Iris pigment epithelial cell (primary cell): ENCODE measurements at places on chromosomes 2 and 18.

GRCh38 chr2:158357122-158357521, 99.4 kb downstream of the CCDC148 start:
- DNase-seq = no peak

DNA sequence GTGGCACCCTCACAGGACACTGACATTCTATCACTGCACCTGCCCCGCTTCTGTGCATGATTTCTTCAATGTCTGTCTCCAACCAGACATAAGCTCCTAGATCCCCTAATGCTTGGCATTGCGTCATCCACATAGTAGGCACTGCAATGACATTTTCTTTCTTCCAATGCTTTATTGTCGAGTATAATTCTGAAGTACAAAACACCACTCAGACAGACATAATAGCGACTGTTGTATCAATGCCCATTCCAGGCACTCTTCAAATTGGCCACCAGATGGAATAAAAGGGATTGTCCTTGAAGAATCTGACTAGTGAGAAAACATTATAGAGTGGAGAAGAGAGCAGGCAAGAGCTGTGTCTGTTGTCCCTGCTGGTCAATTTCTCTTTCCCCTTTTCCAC, 89.0 kb downstream of the LPIN1 start:
- DNase-seq = no peak

DNA sequence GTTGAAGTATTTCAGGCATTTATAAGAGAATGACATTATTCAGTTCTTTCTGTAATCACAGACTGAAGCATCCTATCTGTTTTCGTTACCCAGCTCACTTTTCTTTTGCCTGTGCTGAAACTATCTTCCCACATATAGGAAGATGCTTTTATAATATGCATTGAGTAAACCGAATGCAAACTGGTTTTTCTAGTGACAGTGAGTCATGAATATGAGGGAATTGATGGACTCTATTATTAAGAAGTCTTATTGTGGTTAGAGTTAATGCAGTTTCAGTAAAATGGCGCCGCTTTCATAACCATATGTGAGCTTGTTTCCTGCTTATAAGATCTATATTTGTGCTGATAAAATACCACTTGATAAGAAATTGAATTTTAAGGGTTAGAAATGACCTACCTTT, 59.2 kb downstream of the ACVR2A start:
- no peak for DNase-seq

GRCh38 chr2:101223814-101224231, 28.9 kb upstream of the CNOT11 start:
- DNase-seq = no peak

DNA sequence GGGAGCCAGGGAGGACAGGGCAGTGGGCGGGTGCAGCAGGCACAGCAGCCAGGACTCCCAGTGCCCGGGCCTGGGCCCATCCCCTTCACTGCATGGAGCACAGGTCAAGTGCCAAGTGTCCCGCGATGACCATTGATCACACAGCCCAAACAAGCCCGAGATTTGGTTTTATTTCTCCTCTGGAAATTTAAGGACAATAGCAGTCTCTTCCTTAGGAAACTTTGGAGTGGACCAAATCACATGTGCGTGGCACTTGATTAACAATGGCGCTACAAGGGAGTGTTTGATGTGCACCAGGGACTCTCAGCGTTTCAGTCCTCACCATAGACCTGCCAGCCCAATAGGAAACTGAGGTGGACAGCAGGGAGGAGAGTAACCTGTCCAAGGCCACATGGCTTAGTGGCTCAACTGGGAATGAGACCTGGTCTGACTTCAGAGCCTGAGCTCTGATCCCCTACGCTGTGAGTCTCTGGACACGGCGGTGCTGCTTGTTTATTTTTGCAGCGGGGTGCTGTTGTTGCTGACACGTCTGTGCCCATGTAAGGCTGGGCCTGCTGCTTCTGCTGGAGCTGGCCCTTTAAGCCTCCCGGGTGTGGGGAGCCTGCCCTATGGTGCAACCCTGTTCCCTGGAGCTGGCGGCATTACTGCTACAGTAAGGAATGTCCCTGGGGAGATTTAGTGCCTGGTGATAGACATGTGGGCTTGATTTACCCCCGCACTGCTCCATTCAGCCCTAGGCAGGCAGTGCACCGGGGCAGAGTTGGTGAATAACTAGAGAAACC, 194.2 kb downstream of the INHBB start:
- DNase-seq = peak; percentile 95

DNA sequence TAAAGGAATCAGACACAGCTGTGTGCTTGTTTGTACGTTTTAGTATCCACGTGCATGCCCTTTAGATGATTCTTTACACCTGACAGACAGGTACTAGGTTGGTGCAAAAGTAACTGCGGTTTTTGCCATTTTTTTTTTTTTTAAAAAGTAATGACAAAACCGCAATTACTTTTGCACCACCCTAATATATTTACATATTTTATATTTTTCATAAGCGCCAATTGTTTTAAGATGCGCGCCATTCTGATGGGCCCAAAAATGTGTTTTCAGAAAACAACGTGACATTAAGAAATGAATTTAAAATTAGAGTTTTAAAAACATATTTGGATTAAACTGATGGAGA, 972 bp upstream of the COBLL1 start:
- DNase-seq = no peak

DNA sequence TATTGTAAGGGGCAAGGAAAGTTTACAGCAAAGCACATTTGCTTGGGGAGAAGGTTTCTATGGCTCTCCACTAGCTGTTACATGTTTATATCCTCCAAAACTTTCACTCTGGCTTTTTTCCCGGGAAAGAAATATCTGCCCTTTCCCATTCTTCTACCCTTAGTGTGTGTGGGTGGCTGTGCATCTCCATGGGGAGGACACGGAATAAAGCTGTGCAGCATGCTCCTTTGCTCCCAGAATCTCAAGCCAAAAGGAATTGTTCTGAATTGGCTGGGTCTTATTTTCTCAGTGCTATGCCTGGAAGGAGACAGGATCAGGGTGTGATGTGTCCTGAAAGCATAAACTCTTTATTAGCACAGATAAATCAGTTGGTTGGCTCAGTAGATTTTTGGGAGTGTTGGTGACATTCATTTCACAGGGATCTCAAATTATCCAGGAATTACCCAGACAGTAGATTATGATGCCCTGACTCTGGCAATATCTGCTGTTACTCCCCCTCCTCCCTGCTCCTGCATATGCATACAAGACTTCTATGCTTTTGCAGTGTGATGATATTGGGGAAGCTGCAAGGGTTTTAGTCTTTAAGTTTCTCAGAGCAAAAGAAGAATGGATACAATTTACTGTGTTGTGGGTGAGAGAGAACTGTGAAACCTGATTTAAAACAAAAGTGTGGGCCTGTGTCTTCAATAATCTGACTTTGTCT, 63.1 kb downstream of the PARD3B start:
- no peak for DNase-seq

DNA sequence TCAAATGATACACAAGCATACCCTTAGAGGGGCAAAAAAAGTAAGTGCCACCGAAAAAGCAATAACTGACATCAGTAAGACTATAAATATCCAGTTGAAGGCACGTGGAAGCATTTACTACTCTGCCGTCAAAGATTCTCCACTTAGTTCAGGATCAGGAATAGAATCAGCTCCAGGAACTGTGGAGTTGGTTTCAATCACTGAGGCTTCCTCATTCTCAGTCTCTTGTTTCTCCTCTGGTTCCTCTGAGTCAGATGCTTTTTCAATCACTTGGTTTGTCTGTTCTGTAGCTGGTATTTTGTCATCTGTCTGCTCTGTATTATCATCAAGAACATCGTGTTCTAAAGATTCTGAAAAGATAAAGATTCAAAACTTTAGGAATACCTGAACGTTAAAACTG, 72.2 kb downstream of the LNPK start:
- DNase-seq = peak; percentile 75

DNA sequence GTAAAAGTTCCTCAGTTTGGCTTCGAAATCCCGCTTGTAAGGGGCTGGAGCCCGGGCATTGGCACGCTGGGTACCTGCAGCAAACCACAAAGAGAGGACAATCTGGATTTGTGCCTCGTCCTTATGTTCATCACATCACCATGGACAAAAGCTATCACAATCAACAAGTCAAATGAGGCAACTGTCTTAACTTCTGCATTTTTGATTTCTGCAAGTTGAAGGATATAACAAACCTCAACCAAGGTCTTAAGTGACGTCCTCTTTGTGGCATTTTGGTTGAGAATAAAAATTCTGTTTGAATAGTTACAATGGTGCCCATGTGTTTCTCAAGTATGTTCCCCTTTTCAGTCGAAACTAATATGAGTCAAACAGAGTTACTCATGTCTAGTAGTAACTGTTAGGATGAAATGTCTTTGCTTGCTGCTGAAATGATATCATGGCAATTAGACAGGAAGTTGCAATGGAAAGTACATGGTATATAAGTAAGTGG, 70.8 kb upstream of the STK17B start:
- DNase-seq = peak; percentile 60

DNA sequence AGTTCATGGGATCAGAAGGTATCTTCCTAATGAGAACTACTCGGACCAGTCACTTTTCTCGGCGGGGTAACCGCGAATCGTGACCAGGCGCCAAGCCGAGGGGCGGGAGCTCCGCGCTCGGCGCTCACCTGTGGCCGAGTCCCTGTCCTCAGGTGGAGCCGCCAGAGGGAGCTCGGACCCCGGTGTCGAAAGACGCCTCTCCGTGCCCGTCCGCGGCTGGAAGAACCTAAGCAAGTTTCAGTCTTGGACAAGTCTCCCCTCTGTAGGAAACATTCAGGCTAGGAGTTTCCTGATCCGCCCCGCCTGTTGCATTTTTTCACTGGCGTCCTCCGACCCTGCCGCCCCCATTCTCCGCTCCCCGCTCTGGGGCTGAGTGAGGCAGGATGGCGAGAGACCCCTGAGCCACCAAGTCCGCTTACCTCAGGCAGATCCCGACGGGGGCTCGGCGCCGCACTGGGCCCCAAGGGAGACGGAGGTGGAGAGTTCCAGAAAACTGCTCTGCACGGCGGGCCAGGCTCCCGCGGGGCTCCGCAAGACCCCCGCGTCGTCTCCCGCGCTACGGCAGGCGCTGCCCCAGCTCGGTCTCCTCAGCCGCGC, 480 bp downstream of the DSEL start:
- DNase-seq = peak; percentile 90

- peak; percentile 70 for DNase-seq
Measured at GRCh38 chr2:74045454-74045853, 60.7 kb downstream of the TET3 start.

GRCh38 chr2:12399240-12399639, 317.5 kb upstream of the TRIB2 start:
- no peak for DNase-seq

- DNase-seq = peak; percentile 28
Measured at GRCh38 chr2:187422282-187422681, 25.8 kb downstream of the CALCRL start.

DNA sequence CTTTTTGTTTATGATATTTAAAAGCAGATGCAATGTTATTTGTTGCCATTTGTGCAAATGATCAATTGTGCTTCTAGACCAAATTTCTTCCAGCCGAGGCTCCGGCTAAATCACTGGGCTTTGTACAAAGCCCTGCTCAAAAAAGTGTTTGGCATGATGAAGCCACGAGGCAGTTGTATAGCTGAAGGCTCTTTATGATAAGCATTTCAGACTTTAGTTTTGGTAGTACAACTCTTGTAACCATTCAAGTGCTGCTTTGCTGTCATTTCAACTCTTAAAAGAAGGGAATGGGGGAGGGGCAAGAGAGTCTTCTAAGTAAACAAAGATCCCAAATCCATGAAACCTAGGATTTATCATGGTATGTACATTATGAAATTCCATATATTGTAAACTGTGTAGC, 3.3 kb upstream of the ZNF532 start:
- DNase-seq = no peak

DNA sequence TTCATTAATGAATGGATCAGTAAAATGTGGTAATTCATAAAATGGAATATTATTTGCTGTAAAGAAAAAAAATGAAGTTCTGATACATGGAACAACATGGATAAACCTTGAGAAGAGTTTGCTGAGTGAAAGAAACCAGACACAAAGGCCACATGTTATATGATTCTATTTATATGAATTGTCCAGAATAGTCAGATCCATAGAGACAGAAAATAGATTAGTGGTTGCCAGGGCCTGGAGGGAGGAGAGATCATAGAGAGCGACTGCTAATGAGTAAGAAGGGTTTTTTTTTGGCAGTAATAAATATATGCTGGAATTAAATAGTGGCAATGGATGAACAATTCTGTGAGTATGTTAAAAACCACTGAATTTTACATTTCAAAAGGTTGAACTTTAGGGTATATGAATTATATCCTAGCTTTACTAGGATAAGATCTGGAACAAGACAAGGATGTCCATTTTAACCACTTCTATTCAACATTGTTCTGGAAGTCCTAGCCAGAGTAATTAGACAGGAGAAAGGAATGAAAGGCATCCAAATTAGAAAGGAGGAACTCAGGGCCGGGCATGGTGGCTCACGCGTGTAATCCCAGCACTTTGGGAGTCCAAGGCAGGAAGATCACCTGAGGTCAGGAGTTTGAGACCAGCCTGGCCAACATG, 48.8 kb downstream of the MAPRE2 start:
- no peak for DNase-seq

DNA sequence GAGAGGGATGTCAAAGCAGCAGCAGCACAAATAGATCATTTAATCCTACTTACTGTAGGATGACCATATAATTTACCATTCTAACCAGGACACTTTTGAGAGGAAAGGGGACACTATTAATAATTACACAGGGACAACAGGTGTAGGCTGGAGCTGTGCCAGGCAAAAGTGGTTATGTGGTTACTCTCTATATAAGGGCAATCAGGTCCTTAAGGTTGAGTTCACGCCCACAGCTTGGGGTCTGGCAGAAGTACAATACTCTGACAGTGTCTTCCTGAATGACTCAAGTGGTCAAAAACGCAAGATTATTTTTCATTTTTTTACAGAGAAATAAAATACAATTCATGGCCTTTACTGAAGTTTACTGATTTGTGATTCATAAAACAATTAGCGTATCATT, 2.8 kb downstream of the PREPL start:
- DNase-seq = peak; percentile 81

DNA sequence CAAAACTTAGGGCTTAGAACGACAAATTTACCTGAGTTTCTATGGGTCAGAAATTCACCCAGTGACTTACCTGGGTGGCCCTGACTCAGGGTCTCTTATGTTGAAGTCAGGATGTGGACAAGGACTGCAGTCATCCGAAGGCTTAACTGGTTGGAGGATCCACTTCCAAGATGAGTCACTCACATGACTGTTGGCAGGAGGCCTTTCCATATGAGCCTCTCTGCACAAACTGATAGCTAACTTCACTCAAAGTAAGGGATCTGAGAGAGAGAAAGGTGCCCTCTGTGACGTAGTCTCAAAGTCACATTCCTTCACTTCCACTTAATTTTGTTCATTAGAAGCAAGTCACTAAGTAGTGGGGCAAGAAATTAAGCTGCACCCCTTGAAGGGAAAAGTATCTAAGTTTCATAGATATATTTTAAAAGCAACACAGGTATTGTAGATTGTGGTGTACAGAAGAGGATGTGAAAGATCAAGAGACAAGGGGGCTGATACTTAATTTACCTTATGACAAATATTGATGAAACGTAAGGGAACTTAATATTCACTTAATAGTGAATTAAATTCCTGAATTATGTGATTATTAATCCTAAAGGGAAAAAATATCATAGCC, 48.4 kb downstream of the TANK start:
- peak; percentile 91 for DNase-seq

DNA sequence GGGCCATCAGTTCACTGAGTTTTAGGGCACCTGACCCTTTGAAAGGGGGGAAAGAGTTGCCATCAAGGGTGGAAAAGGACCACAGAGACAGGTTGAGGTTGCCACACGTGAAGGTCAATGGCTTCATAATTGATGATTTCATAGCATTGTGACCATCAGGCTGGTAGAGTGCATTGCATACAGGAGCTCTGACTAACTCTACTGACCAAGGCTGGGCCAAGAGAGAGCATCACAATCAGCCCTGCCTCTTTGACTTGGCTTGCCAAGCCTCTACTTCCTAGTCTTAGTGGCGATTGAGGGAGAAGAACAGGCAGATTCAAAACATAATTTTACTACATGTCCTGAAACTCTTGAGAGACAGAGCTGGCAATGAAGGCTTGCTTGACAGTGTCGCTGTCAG, 5.8 kb upstream of the TNP1 start:
- no peak for DNase-seq
